ENCODE measurements at places on chromosomes 12 and 14. TPM values are rescaled to one million over a fixed set of nuclear protein-coding genes. Genes with fewer than 3 reads are reported as not detected.

- DNase-seq, result no peak
These were observed 41.5 kb downstream of the BEST3 start for GRCh38 chr12:69657376-69658137.

Gene TEDC1
- 42.1 TPM for total RNA-seq

- no peak for DNase-seq
These were observed 110.0 kb downstream of the ATP23 start for GRCh38 chr12:58051378-58051777.

GRCh38 chr14:104965561-104966231 is 12.5 kb downstream of the AHNAK2 start:
- DNase-seq, result no peak

DNA sequence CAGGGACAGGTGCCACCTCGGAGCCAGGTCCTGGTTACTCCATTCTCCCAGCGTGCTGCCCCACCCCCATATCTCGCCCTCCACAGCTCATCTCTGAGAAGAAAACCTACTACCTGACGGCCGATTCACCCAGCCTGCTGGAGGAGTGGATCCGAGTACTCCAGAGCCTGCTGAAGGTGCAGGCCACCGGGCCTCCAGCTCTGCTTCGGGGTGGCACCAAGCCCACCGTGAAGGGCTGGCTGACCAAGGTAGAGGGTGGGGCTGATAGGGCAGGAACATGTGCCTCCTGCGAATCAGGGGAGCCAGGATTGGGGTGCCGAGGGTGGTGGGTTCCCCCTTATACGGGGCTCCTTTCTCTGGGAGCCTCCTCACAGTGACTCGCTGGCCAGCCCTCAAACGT is 25.9 kb downstream of the PIGH start:
- DNase-seq, result no peak

- no peak for DNase-seq
These were observed 100.5 kb downstream of the EXOC5 start for GRCh38 chr14:57168138-57168679.

Gene MON2
- total RNA-seq, result 154 TPM

DNA sequence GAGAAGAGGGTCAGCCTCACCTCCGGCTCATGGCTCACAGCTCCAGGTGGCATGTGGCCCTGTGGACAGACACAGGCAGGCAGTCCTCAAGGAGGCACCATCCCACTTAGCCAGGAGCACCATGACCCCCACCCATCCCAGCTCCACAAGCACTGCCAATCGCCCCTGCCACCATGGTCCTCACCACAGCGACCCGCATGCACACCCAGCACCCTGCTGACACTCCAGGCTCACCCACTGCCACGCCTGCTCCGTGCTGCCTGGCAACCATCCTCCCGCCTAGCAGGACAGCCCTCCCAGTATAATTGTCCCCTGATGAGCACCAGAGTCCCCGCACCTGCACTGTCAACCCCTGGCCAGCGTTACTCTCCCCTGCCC is 50.9 kb downstream of the TRPV4 start:
- no peak for DNase-seq
